ENCODE measurements at places on chromosomes 1 and 21.

- no peak for DNase-seq
Observed at GRCh38 chr21:44328242-44328895, 10.8 kb downstream of the CFAP410 start.

DNA sequence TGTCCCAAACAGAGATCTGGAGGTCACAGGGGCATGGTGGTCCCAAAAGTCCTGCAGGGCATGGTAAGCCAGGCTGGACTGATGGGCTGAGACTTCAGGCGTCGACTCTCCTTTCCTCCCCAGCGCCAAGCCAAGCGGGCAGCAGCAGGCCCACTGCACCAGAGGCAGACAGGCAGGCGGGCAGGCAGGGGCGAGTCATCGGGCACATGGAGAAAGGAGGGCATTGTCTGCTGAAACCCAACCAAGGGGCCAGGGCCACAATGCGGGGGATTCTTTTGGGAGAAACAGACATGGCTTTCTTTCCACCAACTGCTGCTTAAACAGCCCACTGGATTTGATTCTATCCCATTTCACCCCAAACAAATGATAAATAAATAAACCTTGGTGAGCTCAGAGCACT, 46.2 kb downstream of the TRABD2B start:
- no peak for DNase-seq

DNA sequence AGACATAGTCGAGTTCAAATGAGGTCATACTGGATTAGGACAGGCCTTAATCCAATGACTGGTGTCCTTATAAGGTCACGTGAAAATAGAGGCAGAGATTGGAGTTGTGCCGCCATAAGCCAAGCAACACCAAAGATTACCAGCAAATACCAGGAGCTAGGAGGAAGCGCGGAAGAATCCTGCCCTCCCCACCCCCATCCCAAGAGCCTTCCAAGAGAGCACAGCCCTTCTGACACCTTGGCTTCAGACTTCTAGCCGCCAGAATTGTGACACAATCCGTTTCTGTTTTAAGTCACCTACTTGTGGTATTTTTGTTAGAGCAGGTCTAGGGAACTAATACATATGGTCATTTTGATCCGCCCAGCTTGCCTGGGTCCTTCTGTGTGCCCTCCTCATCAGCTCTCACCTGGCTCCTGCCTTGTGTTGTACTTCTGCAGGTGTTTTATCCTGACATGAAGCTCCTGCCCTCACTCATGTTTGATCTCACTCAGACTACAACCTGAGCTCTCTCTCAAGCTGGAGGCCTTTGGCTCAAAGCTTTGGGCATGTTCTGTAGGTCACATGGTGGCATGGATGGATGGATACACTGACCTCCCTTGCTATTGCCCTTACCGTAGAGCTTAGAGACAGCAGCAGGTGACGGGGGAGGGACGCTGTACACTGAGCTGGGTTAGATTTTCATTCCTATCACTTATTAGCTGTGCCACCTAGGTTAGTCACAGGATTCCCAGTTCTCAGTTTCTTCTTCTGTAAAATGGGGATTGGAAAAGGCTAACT, 10.7 kb upstream of the NUAK2 start:
- DNase-seq = no peak

DNA sequence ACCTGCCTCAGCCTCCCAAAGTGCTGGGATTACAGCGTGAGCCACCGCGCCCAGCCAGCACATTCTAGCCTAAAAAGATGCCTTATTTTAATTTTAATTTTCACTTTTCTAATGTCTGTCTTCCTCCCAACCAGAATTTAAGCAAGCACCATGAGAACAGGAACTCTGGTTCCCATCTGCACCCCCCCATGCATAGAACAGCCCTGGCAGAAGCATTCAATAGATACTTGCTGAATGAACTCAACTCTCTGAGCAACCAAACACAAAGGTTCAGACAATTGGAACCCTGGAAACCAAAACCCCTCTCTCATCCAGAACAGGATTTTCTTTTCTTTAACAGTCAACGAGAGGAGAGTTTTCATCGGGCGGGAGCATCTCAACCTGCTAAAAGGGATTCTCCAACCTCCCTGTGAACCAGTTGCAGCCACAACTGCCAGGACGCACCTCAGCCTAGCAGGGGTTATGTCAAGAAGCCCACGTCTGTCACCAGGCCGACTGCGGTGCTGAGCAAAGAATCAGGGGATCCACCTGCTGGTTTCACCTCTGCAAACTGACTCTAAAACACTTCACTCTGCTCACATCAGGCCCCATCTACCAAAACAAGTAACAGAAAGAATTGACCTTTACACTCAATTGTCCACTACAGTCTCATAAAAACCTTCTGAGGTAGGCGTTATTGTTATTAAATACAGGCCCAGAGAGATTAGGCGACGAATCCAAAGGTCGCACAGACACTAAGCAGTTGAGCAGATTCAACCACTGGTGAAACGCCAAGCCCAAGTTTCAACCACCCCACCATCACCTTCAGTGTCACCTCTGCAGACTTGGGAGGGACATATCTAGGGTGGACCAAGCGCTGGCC, 1.7 kb downstream of the KIAA2013 start:
- DNase-seq = no peak

Measured in activated CD4-positive, alpha-beta memory T cell treated with anti-CD3 and anti-CD28 coated beads, Interleukin-2, amount 10 ng/mL, durations not matched to agents 7 days and 5 days (primary cell).